ENCODE measurements at places on chromosomes 16 and 17. TPM values are rescaled to one million over a fixed set of nuclear protein-coding genes. Genes with fewer than 3 reads are reported as not detected.

- no peaks in the 10 kb centered on the region for H3K4me1 ChIP-seq
- H3K4me3 ChIP-seq = no peak overlapping the region
- DNase-seq = no peak
- H3K36me3 ChIP-seq = peaks cover 17% of the 10 kb centered on the region
- no peak overlapping the region for H3K27ac ChIP-seq
Measured at GRCh38 chr16:50234771-50235556, 31.4 kb upstream of the ADCY7 start.

- no peak overlapping the region for H3K4me3 ChIP-seq
- peaks cover 96% of the 10 kb centered on the region for H3K36me3 ChIP-seq
- peaks cover 6% of the 10 kb centered on the region for H3K4me1 ChIP-seq
- no peak overlapping the region for H3K27ac ChIP-seq
- H3K27me3 ChIP-seq = no peaks in the 10 kb centered on the region
Measured at GRCh38 chr17:16027708-16028584, 28.3 kb downstream of the TTC19 start.

- no peaks in the 10 kb centered on the region for H3K36me3 ChIP-seq
- H3K27ac ChIP-seq = no peak overlapping the region
- no peak overlapping the region for H3K4me3 ChIP-seq
Measured at GRCh38 chr16:72785171-72785570, 262.8 kb downstream of the ZFHX3 start.

DNA sequence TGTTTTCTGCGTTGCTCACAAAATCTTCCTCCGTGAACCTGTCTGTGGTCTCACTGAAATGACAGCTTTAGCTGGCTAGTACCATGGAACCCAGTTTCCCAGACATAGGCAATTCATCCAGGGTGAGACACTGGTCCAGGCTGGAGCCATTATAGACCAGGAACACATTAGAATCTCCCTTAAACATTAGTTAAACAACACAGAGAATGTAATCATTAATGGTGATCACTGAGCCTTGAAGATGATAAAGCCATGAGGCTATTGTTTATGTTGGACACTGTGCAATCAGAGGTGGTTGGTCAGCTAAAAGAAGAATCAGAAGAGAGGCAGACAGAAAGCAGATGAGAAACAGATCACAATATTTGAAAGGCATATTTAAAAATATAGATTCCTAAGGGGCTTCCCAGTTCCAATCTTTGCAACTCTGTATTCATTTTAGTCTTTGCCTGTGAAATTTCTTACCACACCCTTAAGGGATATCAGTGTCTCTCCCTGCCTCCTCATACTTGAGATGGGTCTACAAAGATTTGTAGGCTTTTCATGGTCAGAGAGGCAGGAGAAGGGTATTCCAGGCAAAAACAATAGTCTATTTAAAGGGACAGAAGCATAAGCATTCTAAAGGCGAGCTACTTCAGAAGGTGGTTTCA lies 317.9 kb downstream of the MAP2K6 start:
- no peak overlapping the region for H3K27ac ChIP-seq
- no peak for DNase-seq
- H3K4me1 ChIP-seq = peaks cover 19% of the 10 kb centered on the region

DNA sequence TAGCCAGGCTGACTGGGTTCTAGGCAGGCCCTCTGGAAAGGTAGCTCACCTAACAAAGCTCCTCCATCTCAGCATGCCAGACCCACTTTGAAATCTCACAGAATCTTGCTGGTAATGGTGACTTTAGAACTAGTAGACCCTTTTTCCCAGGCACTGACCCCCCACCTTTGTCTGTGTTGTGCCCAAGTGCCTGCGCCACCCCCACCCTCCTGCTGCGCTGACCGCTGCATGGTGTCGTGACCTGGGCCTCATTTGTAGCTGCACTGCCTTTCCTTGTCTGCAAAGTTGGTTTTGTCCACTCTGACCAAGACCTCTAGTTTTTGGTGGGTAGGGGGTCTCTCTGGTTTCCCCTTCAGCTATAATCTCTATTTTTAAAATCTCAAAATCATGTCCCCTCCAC lies 6.8 kb downstream of the ATXN1L start:
- no peaks in the 10 kb centered on the region for H3K27me3 ChIP-seq
- peaks cover 41% of the 10 kb centered on the region for H3K4me1 ChIP-seq
- no peak overlapping the region for H3K4me3 ChIP-seq
- DNase-seq = no peak
- H3K36me3 ChIP-seq = peaks cover 53% of the 10 kb centered on the region

GRCh38 chr17:83125515-83126274 lies 46.3 kb downstream of the METRNL start:
- no peaks in the 10 kb centered on the region for H3K27me3 ChIP-seq
- H3K4me3 ChIP-seq = no peak overlapping the region
- no peaks in the 10 kb centered on the region for H3K4me1 ChIP-seq
- H3K27ac ChIP-seq = no peak overlapping the region
- no peaks in the 10 kb centered on the region for H3K36me3 ChIP-seq

- H3K4me3 ChIP-seq = no peak overlapping the region
- no peaks in the 10 kb centered on the region for H3K27me3 ChIP-seq
- no peak for DNase-seq
- H3K4me1 ChIP-seq = no peaks in the 10 kb centered on the region
Measured at GRCh38 chr17:63002625-63003024, 36.6 kb downstream of the TANC2 start.

- no peak overlapping the region for H3K4me3 ChIP-seq
- no peaks in the 10 kb centered on the region for H3K36me3 ChIP-seq
- no peak overlapping the region for H3K27ac ChIP-seq
- DNase-seq = no peak
Measured at GRCh38 chr16:72367851-72368250, 195.9 kb upstream of the PMFBP1 start.

The HOXB4 gene
- 0.85 TPM for total RNA-seq

The CNTNAP4 gene
- total RNA-seq = not detected

The PCYT2 gene
- total RNA-seq = 29.3 TPM

The TMEM114 gene
- not detected for total RNA-seq

Measured in heart left ventricle (tissue), 16 donors.